ENCODE measurements at places on chromosomes 4 and X.

GRCh38 chr4:75018811-75019479 lies 86.0 kb downstream of the PARM1 start:
- DNase-seq, result no peak

DNA sequence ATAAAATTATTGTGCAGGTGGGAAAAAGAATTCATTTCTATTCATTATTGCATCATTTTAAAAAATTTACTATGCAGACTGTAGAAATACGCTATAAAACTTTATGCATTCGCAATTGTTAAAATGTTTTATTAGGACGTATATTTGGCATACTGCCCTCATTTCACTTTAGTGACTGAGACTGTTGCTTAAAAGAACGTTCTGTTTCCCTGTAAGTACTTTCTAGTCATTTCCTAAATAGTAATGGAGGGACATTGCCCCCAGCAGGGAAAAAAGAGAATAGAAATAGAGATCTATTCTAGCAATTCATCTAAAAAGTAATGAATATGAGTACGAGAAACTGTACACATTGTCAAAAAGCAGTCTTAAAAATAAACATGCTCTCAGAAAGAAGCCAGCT lies 1295.8 kb upstream of the TENM3 start:
- no peak for DNase-seq

DNA sequence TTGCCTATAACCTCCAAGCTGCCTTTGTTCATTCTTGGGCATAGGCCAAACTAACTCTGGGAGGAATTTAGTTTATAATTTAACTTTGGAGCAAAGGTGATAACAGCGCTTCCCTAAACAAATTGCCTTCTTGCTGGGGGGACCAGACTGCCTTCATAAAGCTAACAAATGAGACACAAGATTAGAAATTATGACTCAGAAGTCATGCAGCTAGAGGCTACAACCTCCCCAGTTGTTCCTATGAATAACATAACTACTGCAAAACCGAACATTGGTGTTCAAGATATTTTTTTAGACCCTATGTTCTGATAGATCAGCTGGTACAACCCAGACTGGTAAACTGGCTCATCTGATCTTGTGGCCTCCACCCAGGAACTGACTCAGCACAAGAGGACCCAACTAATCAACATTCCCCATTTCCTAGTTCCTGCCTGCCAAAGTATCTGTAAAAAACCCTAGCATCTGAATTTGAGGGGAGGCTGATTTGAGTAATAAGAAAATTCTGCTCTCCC lies 22.0 kb upstream of the TMPRSS11B start:
- DNase-seq, result no peak

GRCh38 chr4:10506077-10506476 lies 48.9 kb upstream of the ZNF518B start:
- no peak for DNase-seq

DNA sequence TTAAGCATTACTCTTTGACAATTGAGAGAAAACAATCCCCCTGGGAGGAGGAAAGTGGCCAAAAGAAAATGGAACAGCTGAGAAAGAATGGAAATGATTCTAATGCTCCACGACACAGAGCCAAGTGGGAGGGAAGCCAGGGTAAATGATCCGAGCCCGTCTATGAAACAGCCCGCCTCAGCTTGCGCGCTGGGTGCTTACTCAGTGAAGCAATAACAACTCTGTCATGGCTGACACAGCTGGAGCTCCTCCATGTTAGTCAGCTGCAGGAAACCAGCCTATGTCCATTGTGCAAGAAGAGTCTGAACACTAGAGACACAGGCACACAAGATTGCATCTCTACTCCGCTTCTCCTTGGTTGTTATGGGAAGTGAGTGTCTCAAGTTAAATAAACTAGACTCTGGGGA lies 19.3 kb downstream of the NOA1 start:
- no peak for DNase-seq

DNA sequence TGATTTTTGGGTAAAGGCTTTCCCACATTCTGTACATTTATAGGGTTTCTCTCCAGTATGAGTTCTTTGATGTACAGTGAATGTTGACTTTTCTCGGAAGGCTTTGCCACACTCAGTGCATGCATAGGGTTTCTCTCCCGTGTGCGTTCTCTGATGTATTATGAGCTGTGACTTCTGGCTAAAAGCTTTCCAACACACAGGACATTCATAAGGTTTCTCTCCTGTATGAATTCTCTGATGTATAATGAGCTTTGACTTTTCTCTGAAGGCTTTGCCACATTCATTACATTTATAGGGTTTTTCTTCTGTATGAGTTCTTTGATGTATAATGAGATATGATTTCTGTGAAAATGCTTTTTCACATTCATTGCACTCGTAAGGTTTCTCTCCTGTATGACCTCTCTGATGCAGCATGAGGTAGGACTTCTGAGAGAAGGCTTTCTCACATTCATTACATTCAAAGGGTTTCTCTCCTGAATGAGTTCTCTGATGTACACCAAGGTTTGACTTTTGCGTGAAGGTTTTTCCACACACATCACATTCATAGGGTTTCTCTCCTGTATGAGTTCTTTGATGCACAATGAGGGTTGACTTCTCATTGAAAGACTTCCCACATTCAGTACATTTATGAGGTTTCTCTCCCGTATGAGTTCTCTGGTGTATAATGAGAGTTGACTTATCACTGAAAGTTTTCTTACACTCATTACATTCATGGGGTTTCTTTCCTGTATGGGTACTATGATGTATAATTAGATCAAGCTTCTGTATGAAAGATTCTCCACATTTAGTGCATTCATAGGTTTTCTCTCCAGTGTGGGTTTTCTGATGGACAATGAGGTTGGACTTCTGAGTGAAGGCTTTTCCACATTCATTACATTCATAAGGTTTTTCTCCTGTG lies 27.3 kb downstream of the ZNF182 start:
- no peak for DNase-seq

Data from CD4-positive, alpha-beta T cell treated with Interleukin-10 for 1 hour (primary cell).